ENCODE measurements at places on chromosomes 2 and 18.

- H3K27me3 ChIP-seq, result no peaks in the 10 kb centered on the region
- no peaks in the 10 kb centered on the region for H3K4me1 ChIP-seq
- H3K36me3 ChIP-seq, result no peaks in the 10 kb centered on the region
These were observed 60.9 kb downstream of the LOXHD1 start for GRCh38 chr18:46596119-46596518.

DNA sequence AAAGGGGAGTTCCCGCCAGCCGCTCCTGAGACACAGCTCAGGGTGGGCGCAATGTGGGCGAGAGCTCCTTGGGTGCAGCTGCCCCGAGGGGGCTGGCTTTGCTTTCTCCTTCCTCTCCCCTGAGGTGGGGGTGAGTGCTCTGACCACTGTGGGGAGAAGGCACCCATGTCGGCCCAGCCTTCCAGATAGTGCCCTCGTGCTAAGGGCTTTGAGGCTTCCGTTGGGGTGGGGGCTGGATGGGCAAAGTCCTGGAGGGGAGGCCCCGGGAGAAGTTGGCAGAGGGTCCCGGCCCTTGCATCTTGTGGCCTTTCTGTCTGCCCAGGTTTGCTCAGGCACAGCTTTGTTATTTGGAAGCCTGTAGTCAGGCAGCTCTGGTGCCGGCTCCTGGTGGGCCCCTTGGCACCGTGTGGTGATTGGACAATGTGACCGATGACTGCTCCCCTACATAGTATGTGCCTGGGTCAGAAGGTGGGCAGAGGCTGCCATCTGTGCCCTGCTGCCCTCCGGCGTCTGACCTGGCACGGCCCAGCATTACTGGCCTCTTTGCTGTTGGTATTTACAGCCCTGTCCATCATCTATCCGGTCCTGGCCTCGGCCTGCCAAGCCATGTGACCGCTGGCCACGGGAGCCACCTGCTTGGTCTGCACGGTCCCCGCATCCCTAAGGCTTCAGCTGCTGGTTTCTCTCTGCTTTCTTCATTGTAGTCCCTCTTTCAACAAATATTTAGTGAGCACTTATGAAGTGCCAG, 50.8 kb downstream of the TWIST2 start:
- no peak overlapping the region for H3K27ac ChIP-seq
- H3K27me3 ChIP-seq, result no peaks in the 10 kb centered on the region
- no peak overlapping the region for H3K4me3 ChIP-seq
- no peak for DNase-seq
- no peaks in the 10 kb centered on the region for H3K36me3 ChIP-seq

DNA sequence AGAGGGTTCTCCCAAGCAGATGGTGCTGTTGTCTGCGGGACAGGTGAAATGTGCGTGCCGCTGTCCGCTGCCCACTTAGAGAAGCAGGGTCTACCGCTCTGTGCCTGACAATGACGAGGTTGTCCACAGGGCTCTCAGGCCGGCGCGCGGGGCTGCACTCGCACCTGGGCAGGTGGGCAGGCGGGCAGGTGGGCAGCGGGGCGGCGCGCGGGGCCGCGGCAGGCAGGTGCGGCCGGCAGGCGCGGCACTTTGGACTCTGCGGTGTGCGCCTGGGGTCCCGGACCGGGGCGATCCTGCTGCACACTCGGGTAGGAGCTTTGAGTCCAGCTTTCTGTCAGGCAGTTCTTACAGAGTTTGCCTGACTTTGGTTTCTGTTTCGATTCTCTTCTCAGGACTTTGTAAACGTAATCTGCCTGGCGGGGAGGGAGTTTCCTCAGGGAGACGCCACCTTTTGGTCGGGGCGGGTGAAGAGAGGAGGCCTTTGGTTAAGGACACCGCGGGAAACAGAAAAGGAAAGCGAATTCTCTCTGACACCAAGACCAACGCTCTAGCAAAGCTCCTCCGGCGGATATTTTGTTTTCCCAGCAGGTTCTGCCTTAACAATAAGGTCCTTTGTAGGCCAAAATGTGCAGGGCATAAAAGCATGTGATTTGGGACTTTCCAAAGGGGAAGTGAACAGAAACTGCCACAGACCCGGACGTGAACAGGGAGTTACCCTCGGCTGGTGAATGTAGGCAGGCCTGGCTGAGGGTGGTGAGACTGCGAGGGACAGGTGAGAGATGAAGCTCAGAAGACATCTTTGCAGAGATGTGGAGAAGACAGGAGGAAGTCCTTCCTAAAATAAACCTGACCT, at the start of gene IFIH1:
IFIH1 (minus strand) TSS at position 357 of the 853 bp plus-strand sequence. CDS start 377 bp downstream, outside the sequence.
- no peak within 1 kb of the TSS for H3K27ac ChIP-seq
- peaks cover 6% of the 10 kb centered on the region for H3K4me1 ChIP-seq
- H3K36me3 ChIP-seq, result no peaks in the 10 kb centered on the region
- no peaks in the 10 kb centered on the region for H3K27me3 ChIP-seq
- no peak for DNase-seq

DNA sequence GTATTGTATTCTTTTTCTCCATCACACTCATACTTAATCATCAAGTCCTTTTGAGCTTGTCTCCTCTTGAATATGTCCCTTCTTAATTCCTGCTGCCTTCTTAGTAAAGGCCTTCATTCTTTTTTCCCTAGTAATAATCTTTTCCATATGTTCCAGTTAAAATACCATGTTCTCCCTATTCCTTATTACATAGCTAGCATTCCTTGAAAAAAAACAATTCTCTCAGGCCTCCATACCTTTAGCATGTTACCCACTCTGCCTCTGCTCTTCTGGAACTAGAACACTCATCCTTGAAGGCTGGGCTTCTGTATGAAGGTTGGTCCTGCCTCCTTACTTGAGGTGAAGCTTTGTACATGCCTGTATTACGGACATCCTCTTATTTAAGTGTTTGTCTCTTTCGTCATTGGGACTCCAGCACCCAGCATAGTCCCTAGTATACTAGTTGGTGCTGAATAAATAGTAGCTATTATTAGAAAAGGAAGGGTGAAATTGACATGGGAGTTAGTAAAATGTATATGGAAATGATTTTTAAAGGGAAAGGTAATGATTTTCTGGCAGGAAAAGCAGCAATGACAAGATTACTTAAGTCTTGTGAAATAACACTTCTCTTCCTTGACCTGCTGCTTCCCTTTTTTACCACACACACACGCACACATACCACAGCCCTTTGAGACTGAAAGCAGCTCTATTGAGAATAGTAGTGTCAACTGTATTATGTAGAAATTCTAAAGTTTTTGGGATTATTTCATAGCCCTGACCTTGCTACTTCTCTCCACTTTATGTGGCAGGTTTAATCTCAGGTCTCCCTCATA, 45.6 kb downstream of the REL start:
- no peaks in the 10 kb centered on the region for H3K36me3 ChIP-seq
- no peak overlapping the region for H3K4me3 ChIP-seq
- no peak overlapping the region for H3K27ac ChIP-seq
- H3K4me1 ChIP-seq, result peaks cover 2% of the 10 kb centered on the region

DNA sequence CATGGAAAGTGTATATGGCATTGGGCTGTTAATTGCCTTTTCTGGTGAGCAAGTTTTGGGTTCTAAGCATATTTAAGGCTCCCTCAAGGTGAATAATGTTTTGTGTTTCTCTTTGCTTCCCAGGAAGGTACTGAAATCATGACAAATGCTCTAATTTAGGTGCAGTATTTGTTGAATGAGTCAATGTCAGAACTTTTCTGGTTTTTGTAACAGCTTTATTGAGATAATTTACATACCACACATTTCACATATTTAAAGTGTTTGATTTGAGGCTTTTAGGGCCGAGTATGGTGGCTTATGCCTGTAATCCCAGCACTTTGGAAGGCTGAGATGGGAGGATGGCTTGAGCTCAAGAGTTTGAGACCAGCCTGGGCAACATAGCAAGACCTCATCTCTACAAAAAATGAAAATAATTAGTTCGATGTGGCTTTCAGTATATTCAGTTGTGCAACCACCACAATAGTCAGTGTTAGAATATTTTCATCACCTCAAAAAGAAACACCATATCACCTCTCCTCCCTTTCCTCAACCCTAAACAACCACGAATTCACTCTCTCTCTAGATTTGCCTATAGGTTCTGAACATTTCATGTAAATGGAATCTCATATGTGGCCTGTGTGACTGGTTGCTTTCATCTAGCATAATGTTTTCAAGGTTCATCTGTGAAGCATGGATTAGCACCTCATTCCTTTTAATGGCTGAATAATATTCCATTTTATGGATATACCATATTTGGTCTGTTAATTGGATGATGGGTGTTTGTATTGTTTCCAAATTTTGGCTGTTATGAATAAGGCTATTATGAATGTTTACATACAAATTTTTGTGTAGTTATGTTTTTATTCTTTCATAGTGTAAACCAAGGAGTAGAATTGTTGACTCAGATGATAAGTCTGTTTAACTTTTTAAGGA, 54.9 kb downstream of the MGAT5 start:
- no peaks in the 10 kb centered on the region for H3K4me1 ChIP-seq
- H3K4me3 ChIP-seq, result no peak overlapping the region
- no peaks in the 10 kb centered on the region for H3K36me3 ChIP-seq
- no peak overlapping the region for H3K27ac ChIP-seq

Data from glutamatergic neuron (in vitro differentiated cells).